Fibroblast of skin of left quadriceps (primary cell): ENCODE measurements at places on chromosomes 16 and 17.

DNA sequence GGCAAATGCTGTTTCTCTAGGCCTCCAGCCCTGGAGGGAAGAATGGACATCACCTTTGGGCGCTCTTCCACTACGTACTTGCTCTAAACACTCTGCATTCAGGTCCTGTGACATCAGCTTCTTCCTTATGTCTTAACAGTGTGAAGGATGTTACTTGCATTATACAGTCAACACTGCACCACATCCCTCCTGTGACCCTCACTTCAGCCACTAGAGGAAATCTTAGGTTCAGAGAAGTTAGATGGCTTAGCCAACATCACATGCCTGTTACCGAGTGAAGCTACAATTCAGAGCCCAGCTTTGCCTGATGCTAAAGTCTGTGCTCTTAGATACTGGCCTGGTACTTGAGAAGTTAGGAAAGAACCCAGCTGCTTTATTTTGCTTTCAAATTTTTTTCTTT, 18.3 kb downstream of the UBFD1 start:
- no peak for DNase-seq

DNA sequence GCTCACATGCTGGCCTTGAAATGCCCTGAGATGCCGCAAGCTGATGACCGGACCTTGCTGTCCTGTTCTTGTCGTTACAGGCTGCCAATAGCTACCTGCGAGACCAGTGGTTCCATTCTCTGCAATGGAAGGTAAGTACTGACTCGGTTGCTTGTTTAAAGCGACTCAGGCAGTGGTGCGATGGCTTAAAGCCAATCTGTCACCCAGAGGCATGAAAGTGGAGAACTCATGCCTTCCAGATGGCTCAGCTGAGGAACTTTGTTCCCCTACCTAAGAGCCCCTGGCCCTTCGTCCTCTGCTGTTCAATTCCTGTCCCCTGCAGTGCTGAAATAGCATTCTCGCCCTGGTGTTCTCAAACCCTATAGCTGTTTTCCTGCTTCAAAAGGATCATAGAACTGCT, 158.3 kb upstream of the PLCG2 start:
- DNase-seq: no peak

DNA sequence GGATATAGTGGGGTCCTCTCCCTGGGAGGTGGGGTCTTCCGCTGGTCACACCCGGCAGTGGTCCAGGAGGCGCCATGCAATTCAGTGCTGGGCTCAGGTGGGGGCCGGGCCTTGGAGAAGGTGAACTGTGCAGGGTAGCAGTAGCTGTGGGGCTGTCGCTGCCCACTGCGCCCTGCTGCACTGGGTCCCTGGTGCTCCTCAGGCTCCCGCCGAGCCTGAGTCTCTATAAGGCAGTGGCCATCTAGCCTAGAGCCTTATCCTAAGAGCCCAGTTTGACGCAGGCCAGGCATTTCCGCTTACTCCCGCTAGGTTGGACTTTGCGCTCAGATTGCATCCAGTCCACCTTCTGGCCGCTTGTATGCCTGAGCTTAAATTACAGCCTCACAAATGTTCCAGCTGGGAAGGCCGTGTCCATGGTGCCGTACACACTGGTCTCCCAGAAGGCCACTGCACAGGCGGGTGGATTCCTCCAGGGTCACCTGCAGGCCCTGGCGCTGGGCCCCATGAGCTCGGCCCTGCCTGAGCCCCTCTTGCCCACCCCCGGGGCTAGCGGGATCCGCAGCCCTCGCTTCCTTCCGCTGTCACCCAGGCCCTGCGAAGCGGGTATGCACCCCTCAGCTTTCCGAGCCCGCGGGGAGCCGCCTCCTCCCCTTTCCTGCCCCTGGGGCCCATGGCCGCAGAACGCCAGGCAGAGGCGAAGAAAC, 1762.2 kb downstream of the TP53TG3F start:
- no peak for DNase-seq

GRCh38 chr16:89708481-89708931, 7.0 kb upstream of the SPATA2L start:
- DNase-seq: no peak

- DNase-seq: peak; percentile 18
These were observed 461.3 kb downstream of the PMP22 start for GRCh38 chr17:14803826-14804225.

- DNase-seq: no peak
These were observed 9.7 kb upstream of the ITGB3 start for GRCh38 chr17:47243737-47244598.

GRCh38 chr17:29927546-29927945, 2.5 kb downstream of the SSH2 start:
- no peak for DNase-seq

GRCh38 chr16:2962334-2963073, 1.6 kb upstream of the KREMEN2 start:
- no peak for DNase-seq

- peak; percentile 63 for DNase-seq
These were observed at the start of the genes ACADVL and DLG4 for GRCh38 chr17:7219812-7220592. TSS of gene ACADVL (plus strand) at chr17:7219938. CDS start at chr17:7219985, 47 bp downstream. TSS of gene DLG4 (minus strand) at chr17:7219836.

DNA sequence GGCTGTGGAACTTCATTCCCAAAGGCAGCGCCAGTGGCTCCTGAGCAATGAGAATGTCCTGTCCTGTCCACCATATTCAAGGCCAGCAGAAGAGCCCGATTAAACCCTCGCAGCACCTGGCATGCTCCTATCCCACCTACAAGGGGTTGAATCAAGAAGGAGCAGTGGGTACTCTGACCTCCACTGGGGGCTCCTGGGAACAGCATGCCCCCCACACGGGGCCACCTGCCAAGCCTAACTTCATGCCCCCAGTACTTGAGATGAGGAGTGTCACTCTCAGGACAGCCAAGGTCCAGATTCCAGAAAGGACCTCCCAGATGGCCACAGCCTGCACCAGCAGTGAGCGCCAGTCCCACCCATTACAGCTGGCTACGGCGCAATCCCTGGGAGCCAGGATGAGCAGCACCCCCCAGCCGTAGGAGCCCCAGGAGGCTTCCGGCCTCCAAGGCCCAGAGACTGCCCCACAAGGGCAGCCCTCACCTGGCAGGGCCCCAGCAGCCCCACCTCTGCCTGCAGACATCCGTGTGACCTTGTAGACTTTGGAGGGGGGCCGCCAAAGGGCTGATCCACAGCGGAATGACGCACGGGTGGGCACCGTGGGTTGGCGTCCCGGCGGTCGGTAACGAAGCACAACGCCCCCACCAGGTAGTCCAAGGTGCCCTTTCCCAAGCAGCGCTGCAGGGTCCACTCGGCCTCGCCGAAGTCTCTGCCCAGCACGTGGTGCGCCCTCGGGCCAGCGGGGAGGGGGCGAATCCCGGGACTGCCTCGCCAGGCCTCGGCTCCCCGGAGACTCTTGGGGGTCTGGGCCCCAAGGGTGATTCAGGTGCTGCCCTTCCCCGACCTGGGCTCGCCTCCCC, 1.0 kb upstream of the MPDU1 start:
- no peak for DNase-seq

DNA sequence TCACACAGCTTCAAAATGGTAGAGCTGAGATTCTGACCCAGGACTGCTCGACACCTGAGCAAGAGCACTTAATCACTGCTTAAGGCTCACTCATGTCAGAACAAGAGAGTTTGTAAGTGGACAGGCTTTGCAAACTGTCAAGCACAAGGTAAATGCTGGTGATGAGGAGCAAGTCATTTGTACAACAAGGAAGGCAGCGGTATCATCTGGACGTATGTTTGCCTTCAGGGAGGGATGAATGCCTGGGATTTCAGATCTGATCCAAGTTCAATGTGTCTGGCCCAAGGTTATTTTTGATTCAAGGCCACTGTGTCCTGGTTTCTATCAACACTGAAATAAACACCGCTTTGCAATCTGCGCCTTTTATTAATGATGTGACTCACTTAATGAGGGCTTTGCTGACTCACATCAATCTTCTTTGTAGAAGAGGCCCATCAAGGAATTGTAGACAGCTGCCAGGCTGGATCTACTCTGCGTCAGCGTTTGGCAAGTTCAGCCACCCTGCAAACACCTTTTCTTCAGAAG, 174.4 kb upstream of the HS3ST3A1 start:
- peak; percentile 41 for DNase-seq

DNA sequence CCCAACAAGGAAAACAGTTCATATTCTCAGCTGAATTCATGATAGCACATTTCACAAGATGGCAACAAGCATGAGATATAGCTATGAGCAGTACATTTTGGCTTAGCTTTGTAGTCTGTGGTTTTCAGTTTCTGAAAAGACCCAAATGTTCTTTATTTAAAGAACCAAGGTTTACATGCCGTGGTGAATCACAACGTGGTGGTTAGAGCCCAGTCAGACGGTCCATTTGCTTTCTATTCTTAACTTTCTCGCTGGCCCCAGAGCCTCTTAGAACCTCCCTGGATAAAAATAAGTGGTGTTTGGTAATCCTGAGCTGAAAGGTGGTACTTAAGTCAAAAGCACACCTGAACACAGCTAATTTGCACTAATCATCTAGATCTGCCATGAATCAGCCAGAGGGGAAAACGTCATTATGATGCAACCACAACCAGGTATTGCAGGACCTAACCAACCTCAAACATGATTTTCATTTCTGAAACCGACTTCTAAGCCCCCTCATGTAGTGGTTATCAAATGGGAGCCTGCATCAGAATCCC, 18.6 kb upstream of the HAPSTR1 start:
- DNase-seq: peak; percentile 77

- DNase-seq: no peak
These were observed 22.5 kb downstream of the EIF4A3 start for GRCh38 chr17:80124351-80124981.

- DNase-seq: no peak
These were observed 751 bp downstream of the DCAF7 start for GRCh38 chr17:63550817-63551639.

GRCh38 chr17:79062691-79063090, 11.9 kb upstream of the ENGASE start:
- DNase-seq: no peak

- no peak for DNase-seq
These were observed 29.8 kb upstream of the XYLT2 start for GRCh38 chr17:50316016-50316587.

DNA sequence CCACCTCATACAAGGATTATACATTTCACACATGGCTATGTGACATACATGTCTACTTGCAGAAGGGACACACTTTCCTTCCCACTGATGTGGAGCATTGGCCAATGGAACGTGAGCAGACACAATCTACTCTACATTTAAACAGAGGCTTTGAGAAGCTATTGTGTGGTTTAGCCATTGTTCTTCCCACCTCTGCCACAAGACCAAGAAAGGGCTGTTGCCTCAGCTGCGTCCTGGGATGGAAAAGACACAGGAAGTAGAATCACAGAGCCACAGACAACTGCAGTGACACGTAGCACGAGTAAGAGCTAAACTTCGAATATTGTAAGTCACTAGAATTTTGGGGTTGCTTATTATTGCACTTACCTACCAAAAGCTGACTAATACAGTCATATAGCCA, 33.3 kb downstream of the PRKCB start:
- DNase-seq: no peak

GRCh38 chr16:19173059-19173458, 5.0 kb downstream of the SYT17 start:
- no peak for DNase-seq
